ENCODE measurements at places on chromosomes 5 and 9.

- no peak for DNase-seq
Observed at GRCh38 chr5:178524093-178524882, 65.9 kb downstream of the COL23A1 start.

GRCh38 chr5:55037046-55037771 is 13.2 kb downstream of the GZMK start:
- peak; percentile 76 for DNase-seq

GRCh38 chr5:147403651-147404640 is 105.9 kb downstream of the DPYSL3 start:
- no peak for DNase-seq

GRCh38 chr5:9766581-9766980 is 136.4 kb upstream of the TAS2R1 start:
- no peak for DNase-seq

Measured in activated CD4-positive, alpha-beta T cell treated with anti-CD3 and anti-CD28 coated beads for 48 hours (primary cell).